ENCODE measurements at places on chromosomes 11 and 22. TPM values are rescaled to one million over a fixed set of nuclear protein-coding genes. Genes with fewer than 3 reads are reported as not detected.

Gene ANO1
- total RNA-seq = not detected

Gene OR5AS1
- total RNA-seq = not detected

Gene SCGB1D2
- not detected for total RNA-seq

Gene NADSYN1
- 112 TPM for total RNA-seq
